ENCODE measurements at places on chromosomes 7 and 10.

GRCh38 chr10:74593470-74593869 lies 232.9 kb upstream of the KAT6B start:
- peak; percentile 20 for DNase-seq

DNA sequence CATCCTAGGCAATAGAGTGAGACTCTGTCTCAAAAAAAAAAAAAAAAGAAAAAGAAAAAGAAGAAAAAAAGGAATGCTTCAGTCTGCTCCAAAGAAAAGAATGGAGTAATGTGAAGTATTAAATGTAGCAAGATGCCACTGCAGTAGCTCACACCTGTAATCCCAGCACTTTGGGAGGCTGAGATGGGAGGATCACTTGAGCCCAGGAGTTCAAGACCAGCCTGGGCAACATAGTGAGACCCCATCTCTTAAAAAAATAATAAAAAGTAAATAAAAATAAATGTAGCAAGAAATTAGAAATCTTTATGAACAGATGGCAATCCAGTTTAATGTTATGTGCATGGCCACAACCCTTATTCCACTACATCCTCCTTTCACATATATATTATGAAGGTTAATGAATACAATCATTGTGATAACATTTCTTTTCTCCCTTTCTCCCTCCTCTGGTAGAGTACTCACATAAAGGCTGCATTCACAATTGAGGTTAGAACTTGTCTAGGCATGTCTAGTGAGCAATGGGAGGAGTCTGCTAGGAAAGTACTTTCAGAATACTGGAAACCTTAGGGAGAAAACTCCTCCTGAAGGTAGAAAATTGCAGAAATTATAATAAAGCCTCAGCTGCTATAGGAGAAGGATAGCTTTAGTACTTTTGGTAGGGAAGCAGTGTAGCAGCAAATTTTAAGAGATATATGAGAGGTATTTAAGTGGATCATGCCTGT lies 20.4 kb downstream of the KLLN start:
- DNase-seq, result peak; percentile 44

- no peak for DNase-seq
Observed at GRCh38 chr10:31121757-31122577, 90.3 kb upstream of the ZNF438 start.

GRCh38 chr7:133315332-133316040 lies 62.6 kb downstream of the EXOC4 start:
- DNase-seq, result peak; percentile 53

DNA sequence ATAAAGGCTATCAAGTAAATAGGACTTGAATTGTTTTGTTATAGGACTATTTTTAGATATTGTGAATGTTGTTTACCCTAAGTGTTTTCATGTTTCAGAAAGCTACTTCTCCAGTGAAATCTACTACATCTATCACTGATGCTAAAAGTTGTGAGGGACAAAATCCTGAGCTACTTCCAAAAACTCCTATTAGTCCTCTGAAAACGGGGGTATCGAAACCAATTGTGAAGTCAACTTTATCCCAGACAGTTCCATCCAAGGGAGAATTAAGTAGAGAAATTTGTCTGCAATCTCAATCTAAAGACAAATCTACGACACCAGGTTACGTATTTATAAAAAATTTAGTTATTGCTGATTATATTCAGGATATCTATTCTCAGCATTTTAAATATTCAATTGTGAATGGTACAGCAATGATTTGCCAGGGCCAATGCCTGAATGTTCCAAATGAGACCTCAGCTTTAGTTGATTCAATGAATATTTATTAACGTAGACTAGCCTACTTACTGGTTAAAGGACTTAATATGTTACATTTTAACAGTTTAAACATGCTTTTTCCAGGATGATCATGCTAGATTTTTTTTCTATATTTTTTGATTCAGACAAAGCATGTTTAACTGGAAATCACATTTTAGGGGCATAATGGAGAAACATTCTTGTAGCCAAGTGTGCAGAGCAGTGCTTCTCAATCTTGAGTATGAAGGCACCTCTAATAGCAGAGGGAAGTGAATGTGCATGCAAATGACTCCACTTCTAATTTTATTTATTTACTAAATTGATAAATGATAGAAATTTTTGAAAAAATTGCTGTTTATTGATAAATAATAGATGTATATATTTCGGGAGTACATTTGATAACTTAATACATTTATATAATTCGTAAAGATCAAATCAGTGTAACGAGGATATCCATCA lies 18.2 kb downstream of the ANLN start:
- no peak for DNase-seq

DNA sequence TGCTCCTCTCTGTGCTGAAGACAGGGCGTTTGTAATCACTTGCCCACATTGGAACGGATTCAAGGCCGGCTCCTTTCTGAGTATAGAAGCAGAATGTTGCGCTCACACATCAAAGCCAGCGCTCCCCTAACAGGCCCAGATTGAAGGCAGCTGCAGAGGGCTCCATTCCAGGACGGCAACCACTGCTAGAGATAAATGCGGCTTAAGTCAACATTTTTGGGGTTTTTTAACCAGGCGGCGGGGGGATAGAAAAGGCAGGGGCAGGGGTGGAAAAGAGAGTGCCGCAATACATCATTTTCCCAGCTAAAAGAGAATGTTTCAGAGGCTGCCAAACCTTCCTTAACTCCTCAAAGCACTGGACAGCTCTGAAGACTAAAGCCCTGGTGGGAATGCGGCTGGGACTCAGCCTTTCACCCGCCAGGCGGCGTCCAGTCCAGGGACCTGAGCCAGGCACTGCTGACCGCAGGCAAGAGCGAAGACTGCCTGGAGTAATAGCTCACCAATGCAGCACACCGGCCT lies 189.6 kb downstream of the TNS3 start:
- peak; percentile 94 for DNase-seq

GRCh38 chr7:16891874-16892643 lies 10.3 kb upstream of the AGR3 start:
- DNase-seq, result no peak

DNA sequence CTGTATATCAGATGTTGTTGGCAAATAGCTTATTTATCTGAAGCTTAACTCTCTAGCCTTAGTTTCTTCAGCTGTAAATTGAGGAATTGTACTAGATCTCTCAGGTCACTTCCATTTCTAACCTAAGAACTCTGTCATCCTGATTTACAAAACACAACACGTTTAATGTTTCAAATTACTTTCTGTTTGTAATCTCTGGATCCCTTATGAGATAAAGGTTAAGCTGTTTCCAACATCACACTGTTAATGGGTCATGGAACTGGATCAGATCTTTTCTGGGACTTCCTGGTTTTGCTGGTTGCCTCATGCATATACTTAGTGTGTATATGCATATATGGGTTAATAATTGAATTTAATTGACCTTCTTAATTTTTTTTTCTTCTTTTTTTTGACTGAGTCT lies 9.9 kb downstream of the SAMD8 start:
- DNase-seq, result no peak

Data from AG20443 (cell line).